ENCODE measurements at places on chromosomes 5 and 9.

DNA sequence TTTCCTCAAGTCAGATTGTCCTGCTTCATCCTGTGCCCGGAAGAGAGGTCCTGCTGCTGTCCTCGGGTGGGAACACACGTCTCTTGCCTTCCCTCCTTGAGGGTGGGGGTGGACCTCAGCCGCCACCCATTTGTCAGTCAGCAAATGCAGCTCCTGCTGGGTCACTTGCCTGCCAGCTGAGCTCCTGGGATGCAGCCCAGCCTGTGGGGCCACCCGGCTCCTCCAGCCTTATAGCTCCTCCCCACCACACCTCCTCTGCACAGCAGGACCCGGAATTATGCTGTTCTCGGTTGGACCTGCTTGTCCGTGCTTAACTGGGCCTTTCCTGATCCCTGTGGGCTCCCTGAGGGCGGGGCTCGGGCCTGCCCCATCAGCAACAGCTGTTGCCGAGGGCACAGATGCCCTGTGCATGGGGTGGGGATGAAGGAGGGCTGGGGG is 52.7 kb downstream of the RXRA start:
- DNase-seq: no peak

DNA sequence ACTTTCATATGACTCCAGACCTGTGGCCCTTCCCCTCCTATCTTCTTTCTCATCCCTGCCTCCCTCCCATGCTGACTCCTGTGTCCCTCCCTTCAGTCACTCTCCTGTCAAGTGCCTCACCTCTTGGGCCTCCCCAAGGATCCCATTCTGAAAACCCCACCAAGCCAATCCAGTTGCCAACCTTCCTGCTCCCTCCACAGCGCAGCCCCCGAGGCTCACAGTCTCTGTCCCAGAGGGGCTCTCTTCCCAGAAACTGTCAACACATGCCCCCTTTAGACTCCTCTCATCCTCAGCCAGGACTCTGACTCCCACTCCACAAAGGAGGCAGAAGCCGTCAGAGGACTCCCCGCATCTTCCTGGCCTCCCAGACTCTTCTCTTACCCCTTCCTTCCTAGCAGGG is 30.8 kb downstream of the ACSL6 start:
- DNase-seq: no peak

GRCh38 chr9:86774116-86774515 is 173.2 kb downstream of the GAS1 start:
- DNase-seq: no peak

DNA sequence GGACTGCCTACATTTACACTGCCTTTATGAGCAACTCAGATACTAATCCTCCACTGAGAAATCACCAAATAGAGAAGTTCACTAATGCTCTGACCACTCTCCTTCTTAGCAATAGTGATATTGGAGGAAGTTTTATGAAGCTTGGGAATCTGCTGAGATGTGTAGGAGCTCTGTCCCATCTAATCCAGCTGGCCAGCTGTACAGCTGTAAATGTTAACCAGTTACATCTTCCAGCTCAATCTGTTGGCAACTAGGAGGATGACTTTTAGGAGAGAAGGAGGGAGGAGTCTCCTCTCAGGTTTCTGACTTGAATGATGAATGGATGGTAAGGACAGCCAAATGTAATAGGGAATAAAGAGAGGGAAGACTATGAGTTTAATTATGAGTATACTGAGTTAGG is 36.3 kb upstream of the LRRC19 start:
- no peak for DNase-seq

GRCh38 chr5:89932771-89933181 is 476.8 kb downstream of the CETN3 start:
- DNase-seq: no peak
